T-helper 1 cell (primary cell): ENCODE measurements at places on chromosomes 7 and 10.

DNA sequence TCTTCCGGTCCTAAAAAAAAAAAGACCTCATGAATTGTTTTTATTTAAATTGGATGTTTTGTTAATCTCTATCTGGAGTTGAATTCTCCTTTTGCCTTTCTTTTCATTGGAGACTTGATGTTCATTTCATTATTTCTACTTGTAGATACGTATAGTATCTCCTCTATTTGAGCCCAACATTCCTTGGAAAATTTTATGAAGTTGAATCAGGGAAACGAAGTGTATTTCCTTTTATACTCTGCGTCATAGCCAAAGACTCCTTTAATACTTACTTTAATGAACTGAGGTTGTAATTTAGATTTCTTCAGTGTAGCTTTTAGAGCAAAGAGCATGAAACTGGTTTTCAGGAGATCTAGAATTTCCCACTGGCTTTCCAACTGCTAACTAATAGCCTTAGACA, 132.4 kb downstream of the KIAA1217 start:
- DNase-seq, result no peak

DNA sequence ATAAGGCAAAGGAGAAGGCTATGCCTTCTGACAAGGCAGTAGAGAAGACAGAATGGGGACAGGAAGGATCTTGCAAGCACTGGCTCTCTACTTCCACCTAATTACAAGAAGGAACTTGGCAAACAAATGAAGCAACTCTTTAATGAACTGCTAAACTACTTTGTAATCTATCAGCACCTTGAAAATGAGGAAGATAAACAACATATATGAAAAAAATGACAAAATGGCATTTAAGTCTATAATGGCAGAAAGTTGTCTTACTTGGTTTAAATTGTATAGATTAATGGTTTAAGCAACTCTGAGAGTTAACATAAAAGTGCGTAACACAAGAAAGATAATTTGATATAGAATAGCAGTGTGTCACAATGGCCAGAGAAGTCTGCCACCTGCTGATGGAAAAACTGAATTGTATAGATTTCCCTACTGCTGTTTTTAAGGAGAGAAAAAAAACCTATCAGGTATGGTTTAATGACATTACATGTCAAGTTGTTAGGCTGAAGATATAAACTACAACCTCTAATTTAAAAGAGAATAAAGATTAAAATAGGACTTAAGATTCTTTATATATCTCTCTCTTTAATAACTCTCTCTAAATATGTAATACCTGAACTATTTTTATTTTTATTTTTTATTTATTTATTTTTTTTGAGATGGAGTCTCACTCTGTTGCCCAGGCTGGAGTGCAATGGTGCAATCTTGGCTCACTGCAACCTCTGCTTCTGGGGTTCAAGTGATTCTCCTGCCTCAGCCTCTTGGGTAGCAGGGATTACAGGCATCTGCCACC, 11.8 kb downstream of the NT5C3A start:
- DNase-seq, result peak; percentile 17

DNA sequence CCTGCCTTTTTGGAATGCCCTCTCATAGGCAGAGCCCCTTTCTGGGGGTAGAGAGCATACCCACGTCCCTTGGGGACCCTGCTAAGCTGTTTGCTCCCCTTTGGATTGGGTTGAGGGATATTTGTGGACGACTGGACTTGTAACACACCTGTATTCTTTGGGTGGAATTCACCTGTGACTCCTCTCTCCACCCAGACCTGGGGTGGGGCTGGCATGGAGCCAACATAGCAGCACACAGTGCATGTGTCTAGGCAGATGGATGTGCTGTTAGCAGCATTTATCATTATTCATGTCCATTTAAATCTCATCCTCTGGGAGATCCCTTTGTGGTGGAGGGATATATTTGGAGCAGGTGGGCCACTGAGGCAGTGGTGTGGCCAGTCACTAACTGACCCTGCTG, 51.0 kb downstream of the CDH23 start:
- DNase-seq, result no peak

GRCh38 chr10:113000442-113000841, 50.4 kb downstream of the TCF7L2 start:
- DNase-seq, result no peak

GRCh38 chr10:89382757-89383156, 4.9 kb downstream of the IFIT1B start:
- DNase-seq, result no peak

- DNase-seq, result peak; percentile 15
Measured at GRCh38 chr10:69123306-69123746, 652 bp upstream of the VPS26A start.

- no peak for DNase-seq
Measured at GRCh38 chr7:28771906-28772622, 186.1 kb downstream of the TRIL start.

DNA sequence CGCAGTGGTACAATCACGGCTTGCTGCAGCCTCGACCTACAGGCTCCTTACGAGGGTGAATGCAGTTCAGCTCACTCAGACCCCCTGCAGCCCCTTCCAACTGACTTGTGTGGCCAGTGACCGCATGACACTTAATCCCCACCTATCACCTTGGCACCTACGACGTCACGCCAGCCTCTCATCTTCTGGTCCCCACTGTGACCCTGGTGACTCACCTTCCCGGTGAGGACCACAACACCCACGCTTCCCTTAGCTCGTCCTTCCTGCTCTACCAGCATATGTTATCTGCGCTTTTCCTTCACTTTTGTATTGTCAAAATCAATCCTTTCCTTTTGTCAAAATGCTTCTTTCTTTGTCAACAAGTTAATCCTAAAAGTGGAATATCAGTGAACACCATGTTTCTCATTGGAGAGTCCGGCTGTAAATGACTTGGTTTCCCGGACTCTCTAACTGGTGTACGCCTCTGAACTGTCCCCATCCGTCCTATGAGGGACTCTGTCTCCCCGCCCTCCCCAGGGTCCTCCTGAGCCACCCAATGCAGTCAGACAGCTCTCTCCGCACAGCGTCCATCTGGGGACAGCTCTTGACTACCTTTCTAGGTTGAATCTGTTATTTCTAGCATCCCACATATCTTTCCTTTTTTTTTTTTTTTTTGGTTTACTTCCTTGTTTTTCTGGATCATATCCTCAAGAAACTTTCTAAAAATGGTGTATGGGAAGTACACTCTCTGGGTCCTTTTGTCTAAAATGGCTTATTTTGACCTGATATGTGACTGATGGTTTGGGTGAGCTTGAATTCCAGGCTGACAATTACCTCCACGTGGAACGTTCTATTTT, 37.3 kb downstream of the CFAP46 start:
- no peak for DNase-seq

DNA sequence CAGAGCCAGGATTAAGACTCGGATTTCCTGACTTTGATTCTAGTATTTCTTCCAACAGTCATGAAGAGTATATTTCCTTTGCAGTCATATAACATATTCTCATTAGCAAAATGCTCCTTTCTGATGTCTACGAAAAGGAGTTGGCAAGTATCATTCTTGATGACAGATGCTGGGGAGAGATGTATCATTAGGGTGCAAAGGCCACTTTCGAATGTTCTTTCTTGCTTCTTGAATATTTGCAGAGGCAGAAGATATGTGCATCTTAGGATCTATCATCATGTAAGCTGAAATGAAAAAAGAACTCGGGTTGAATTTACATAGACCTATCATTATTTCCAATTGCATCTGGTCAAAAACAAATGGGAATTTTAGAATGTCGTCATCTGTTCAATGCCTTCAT, 294.4 kb downstream of the BAMBI start:
- no peak for DNase-seq

DNA sequence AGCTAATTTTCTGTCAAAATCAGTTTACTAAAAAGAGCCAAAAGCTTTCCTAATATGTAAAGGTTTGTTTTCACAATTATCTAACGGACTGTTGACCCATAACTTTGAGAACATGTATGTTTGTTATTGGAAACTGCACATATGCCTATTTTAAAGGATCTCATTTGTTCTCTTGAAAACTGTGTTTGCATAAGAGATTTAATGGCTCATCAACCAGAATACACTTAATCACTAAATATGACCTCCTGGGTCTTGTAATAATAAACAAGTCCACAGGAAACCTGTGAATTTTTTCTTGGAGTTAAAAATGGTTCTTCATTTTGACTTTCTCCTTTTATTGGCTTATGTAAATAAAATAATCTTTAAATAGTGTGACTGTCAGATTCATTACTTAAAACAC, 48.3 kb upstream of the STEAP1B start:
- no peak for DNase-seq

DNA sequence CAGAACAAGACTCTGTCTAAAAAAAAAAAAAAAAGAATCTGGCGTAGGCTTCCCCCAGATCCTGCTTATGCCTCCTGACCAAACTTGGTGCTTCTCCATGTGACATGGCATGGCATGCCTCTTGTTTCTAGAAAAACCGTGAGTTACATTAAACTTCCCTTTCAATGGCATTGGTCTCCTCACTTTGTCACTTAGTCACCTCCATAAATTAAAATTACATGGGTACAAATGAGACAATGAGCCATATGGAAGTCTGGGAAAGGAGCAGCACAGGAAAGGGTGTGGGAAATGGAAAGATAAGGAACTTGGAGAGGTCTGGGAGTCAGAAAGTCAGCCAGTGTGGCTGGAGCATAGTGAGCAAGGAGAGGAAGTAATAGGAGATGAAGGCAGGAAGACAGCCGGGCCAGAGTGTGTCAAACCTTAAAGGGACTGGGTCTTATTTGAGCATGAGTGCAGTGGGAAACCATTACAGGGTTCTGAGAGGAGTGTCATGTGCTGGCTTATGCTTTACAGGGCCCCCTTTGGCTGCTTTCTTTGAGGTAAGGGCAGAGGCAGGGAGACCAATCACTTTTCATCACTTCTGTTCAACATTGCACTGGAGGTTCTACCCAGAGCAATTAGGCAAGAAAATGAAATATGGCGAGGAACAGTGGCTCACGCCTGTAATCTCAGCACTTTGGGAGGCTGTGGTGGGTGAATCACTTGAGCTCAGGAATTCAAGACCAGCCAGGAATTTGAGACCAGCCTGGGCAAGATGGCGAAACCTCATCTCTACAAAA, 21.3 kb upstream of the ZMIZ2 start:
- DNase-seq, result no peak

- DNase-seq, result no peak
Measured at GRCh38 chr10:117964536-117964935, 82.2 kb downstream of the RAB11FIP2 start.
